ENCODE measurements at places on chromosomes 5 and 9.
A peak's percentile ranks its signal among the peaks of the same experiment; 100 is the strongest.

GRCh38 chr9:129550199-129550839 is 70.6 kb downstream of the C9orf50 start:
- peak; percentile 90 for DNase-seq

DNA sequence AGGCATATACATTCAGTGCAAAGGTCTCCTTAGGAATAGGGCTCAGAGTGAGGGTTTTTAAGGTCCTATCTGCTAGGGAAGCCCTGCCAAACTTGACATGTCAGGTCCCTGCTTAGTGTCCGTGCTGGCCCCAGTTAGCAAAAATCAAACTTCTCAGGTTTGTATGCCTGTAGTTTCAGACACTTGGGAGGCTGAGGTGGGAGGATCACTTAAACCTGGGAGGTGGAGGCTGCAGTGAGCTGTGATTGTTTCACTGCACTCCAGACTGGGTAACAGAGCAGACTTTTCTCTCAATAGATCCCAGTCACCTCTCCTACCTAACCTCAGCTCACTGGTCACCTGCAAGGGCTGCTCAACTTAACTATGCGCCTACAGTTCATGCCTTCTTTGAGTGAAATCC is 18.7 kb upstream of the TMEM245 start:
- DNase-seq: no peak

- DNase-seq: no peak
Observed at GRCh38 chr5:44385291-44385900, 3.8 kb downstream of the FGF10 start.

DNA sequence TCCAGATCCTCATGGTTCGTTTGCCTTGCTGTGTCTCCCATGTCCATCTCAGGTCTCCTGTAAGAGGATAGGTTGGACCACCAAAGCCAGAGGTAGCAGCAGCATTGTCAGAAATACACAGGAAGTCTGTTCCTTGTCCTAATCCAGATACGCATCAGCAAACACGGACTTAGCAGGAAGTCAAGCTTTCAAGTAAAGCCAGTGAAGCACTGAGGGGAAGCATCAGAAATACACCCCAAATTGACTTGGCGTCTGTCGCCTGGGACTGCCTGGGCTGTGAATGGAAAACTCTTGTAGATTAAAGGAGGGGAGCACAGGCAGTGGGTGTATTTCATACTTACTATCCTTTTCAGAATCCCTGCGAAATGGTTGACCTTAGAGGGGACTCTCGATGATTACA is 171.3 kb downstream of the PSAT1 start:
- no peak for DNase-seq

DNA sequence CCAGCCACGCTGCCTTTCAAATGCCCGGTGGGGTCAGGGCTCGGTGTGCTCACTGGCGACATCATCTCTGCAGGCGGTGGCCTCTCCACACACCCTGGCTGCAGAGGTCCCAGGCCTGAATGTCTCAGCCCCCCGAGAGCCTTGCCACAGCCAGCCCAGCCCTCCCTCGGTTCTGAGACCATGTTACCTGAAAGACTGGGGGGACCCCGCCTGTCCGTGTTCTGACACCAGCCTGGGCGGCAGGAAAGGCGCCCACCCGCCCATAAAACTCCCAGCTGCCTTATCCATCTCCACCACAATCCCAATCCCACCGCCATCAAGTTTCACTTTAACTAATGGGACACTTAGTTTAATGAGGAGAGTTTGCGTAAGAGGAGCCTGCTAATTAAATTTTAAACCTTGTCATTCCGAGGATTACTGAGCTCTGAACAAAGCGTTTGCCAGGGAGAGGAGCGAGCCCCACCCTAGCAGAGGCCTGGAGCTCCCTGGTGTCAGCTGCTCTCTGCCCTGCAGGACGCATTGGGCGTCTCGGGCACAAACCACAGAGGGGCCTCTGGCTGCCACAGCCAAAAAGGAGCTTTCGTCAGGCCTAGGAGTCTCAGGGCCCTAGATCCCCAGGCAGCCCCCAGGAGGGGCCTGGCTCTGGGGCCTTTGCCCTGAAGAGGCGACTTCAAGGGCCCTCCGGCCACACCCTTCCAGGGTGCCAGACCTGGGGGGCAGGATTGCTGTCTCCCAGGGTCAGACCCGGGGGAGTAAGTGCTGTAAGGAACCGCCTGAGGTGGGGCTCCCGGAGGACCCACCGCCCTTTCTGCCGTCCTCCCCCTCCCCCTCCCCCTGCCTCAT is 15.3 kb downstream of the LHX3 start:
- DNase-seq: no peak

DNA sequence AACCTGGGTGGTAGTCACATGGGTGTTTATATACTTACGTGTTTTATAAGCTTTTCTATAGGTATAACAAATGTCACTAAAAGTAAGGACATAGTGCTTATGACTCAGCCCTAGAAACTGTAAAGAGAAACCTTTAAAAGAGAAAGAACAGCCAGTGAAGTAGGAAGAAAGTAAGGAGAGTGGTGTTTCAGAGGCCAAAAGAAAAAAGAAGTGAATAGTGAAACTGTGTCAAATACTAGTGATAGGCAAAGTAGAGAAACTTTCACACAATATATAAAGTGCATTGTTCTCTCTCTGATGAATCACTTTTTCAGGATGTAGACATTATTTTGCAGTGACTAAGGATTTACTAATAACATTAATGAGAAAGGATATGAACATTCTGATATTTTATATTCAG is 74.2 kb upstream of the SUSD1 start:
- DNase-seq: peak; percentile 55

DNA sequence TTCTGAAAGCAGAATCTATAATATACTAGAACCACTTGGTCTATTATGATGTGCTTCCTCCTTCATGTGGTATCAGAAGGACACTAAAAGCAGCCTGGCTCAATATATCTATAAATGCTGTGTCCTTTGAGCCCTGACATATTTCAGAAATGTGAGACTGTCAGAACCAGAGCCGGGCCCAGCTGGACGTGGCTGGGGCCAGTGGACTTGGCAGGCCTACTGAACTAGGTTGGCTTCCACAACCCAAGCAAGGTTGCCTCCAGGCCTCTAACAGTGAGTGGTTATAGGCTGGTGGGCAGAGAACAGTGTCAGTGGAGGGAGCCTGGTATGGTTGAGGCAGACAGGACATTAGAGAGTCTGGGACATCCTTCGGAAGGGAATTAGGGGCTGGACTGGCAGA is 78.9 kb downstream of the GALNT10 start:
- no peak for DNase-seq

- DNase-seq: peak; percentile 10
Observed at GRCh38 chr5:65588694-65589093, 25.6 kb downstream of the PPWD1 start.

DNA sequence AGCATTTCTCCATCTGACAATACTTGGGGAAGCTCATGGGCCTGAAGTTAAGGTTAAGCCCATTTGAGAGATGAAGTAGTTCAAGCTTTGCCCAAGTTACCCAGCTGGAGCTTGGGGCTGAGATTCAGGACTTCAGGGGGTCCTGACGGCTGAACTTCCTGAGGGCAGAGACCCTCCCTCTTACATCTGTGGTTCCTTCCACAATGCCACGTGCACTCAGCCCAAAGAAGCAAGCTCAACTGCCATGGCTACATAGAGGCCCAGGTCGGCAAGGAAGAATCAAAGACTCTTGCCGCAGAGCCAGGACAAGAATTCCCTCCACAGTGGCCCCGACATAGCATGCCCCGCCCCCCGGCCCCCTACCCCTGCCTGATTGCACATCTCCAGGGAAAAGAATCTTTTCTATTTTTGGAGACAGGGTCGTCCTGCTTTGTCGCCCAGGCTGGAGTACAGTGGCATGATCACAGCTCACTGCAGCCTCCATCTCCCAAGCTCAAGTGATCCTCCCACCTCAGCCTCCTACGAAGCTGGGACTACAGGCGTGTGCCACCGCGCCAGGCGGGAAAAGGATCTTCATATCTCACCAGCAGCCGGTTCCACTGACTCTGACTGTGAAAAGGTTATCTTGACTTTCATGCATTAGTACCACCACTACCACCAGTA is 9.2 kb downstream of the PHF19 start:
- DNase-seq: no peak

DNA sequence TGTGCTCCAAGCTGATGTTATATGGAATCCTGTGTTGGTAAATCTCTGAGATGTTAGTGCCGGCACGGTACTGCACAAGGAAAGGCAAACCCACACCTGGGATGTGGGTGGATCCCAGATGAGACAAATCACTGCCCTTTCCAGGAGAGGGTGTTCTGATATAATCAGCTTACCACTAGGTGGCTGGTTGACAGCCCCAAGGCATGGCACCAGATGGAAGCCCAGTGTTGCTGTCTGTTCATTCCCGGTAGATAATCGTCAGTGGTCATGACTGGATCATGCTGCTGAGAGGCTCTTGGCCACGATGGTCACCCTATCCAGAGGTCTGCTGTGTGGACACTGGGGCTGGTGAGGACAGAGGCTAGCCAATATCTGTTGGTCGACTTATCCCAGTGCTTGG is 184.0 kb downstream of the CACNA1B start:
- no peak for DNase-seq

GRCh38 chr9:27247756-27248155 is 49.2 kb downstream of the EQTN start:
- DNase-seq: peak; percentile 63

DNA sequence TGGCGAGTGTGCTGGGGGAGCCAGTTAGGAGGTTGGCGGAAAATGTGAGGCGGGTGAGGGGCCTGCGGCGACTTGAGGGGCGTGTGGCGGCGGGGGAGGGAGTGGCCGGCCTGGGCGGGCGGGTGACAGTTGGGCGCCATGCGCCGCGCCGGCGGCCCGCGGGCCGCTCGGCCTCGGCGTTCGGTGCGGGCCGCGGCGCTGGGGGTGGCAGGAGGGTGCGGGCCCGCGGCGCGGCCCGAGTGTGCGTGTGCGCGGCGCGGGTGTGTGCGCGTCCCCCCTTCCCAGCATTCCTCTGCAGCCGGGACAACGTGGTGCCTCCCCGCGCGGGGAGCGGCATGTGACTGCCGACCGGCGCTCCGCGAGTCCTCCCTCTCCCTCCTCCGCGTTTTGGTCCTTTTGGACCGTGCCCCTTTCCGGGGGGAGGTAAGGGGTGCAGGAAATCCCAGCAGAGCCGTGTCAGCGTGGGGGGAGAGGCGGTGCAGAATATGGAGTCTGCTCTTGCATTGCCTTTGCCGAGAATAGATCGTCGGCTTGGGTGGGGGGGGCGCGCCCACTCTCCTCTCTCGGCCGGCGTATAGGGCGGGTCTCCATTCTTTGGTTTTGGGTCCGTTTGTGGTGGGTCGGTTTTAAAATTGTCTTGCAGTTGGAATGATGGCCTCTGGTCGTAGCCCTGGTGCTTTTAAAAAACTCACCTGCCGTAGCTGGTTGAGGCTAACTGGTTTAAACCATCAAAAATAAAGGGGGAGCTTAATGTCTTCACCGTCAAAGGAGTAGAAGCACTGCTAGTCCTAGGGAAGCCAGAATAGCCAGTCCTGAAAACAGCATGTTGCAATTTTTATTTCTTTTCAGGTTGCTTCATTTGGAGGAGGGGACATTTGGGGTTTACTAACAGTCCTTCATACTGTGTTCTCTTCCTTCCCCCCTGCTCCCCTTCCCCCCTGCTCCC is 2.0 kb downstream of the LARP1 start:
- peak; percentile 67 for DNase-seq

DNA sequence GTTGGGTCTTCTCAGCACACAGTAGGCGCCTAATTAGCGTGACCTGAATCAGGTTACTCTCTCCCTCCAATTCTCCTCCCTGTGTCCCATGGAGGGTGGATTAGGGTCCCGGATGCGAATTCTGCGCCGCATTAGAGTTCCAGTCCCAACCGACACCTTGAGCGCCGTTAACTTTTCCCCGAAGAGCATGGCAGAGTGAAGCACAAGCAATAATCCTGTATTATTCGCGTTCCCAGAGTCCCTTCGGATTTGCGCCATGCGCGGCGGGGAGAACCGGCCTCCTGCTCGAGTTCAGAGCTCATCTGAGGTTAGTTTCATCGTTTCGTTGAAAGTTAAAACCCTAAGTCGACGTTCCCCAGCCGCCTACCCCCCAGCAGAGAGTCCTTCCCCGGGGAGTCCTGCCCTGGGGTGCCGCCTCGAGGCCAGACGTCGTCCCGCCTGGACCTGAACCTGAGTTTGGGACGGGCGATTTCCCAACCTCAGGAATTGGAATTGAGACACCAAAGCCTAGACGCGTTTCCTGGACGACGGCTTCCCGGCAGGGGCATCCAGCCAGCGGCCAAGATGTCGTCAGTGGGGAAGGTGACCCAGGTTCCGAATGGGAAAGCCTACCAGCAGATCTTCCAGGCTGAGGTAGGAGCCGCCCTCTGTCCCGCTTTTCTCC is at the start of gene CCDC180:
Gene CCDC180 (plus strand): TSS at position 160 of the 664 bp plus-strand sequence. CDS start 405 bp downstream, at position 565.
- peak; percentile 51 for DNase-seq
